SK-N-SH (cell line): ENCODE measurements at places on chromosomes 4 and X.

DNA sequence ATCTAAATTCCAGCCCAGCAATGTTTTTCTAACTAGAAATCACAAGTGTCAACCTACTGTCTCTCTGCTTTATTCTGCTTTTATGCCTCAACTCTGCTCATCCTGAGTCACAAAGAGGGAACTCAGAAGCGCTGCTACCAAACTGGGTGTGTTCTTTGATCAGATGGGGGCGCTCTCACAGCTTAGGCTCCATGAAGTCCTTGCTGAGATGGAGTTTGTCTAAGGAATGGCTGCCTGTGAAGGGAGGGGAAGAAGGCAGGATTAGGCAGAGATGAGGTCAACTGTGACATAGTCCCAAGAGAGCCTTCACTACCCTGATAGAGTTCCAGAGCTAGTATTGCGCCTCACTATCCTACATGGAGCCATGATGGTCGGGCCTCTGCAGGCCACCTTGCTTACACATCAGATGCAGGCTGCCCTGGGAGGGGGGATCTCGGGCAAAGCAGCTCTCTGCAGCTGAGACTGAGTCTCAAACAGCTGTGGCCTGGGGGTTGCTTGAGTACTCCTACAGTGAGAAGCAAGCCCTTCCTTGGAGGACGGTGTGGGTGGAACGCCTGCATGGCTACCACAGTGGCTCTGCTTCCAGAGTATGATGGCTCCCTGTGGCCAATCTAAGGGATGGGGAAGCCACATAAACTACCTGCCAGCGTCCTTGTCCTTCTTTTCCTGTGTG lies 219.9 kb downstream of the CCNG2 start:
- H3K4me1 ChIP-seq, result no peaks in the 10 kb centered on the region
- H3K4me3 ChIP-seq, result no peak overlapping the region

DNA sequence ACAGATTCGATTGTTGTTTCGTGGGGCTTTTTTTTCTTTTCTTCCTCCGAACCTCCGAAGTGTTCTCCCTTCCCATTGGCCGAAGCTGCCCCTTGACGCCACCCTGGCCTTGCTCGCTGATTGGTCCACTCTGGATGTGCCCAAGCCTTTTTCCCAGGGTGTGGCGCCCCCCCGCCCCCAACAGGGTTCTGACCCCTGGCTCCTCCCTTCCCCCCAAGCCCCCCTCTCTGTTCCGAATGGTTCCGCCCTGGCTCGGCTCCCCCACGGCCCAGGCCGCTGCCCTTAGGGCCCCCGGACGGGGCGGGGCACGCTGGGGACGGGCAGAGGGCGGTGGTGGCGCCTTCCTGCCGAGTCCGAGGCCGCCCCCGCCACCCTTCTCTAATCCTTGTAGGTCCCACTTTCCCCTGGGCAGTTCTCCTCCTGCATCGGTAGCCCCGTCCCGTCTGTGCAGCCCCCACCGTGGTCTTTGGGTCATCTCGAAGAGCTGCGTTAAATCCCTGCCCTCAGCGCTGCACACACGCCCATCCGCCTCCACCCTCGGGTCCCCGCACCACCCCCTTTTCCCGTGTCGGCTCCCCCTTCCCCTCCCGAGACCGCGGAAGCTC lies 25.5 kb downstream of the UTP14A start:
- H3K4me1 ChIP-seq, result no peaks in the 10 kb centered on the region; the same call in 1 of the 2 replicates
- peaks cover 19% of the 10 kb centered on the region for H3K36me3 ChIP-seq
- peak; percentile 86 for DNase-seq
- H3K27me3 ChIP-seq, result peaks cover 11% of the 10 kb centered on the region; the same call in 1 of the 2 replicates
- H3K27ac ChIP-seq, result peak overlapping the region; percentile 87

GRCh38 chr4:174277433-174277832 lies 6.0 kb downstream of the FBXO8 start:
- no peak for DNase-seq
- peaks cover 7% of the 10 kb centered on the region for H3K4me1 ChIP-seq
- H3K27me3 ChIP-seq, result no peaks in the 10 kb centered on the region
- H3K36me3 ChIP-seq, result peaks cover 2% of the 10 kb centered on the region; the same call in 1 of the 2 replicates
- no peak overlapping the region for H3K4me3 ChIP-seq

- peak overlapping the region; percentile 12; the same call in 1 of the 2 replicates for H3K4me3 ChIP-seq
- H3K36me3 ChIP-seq, result no peaks in the 10 kb centered on the region
- H3K27ac ChIP-seq, result peak overlapping the region; percentile 80
- no peak for DNase-seq
Observed at GRCh38 chr4:124415146-124415545, 297.4 kb downstream of the ANKRD50 start.
